ENCODE measurements at places on chromosomes 16 and 17.

GRCh38 chr17:76905036-76905435, 36.8 kb downstream of the MGAT5B start:
- no peak for DNase-seq

DNA sequence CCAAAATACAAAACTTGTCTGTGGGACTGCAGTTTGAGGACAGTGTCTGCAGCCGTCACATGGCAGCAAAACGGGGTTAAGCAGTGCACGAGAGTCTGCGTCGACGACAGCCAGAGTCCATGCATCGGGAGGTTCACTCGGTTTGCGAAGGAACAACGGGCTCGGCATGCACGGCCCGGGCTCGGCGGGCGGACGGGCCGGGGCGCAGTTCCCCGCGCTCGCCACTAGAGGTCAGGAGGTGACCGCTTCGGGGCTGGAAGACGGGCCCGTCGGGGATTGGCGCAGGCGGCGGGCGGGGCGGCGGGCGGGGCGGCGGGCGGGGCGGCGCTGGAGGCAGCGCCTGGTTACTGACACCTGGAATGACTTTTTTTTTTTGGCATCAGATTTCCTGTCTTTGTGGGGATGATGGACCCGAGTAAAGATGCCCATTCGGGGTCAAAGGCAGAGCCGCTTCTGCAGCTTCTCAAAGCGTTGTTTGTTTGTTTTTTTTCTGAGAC, 6.5 kb downstream of the SCGB1C2 start:
- DNase-seq = peak; percentile 71

- no peak for DNase-seq
These were observed 162.6 kb downstream of the MAP2K6 start for GRCh38 chr17:69577098-69577497.

GRCh38 chr17:74790161-74791058, 14.3 kb upstream of the NAT9 start:
- DNase-seq = no peak

DNA sequence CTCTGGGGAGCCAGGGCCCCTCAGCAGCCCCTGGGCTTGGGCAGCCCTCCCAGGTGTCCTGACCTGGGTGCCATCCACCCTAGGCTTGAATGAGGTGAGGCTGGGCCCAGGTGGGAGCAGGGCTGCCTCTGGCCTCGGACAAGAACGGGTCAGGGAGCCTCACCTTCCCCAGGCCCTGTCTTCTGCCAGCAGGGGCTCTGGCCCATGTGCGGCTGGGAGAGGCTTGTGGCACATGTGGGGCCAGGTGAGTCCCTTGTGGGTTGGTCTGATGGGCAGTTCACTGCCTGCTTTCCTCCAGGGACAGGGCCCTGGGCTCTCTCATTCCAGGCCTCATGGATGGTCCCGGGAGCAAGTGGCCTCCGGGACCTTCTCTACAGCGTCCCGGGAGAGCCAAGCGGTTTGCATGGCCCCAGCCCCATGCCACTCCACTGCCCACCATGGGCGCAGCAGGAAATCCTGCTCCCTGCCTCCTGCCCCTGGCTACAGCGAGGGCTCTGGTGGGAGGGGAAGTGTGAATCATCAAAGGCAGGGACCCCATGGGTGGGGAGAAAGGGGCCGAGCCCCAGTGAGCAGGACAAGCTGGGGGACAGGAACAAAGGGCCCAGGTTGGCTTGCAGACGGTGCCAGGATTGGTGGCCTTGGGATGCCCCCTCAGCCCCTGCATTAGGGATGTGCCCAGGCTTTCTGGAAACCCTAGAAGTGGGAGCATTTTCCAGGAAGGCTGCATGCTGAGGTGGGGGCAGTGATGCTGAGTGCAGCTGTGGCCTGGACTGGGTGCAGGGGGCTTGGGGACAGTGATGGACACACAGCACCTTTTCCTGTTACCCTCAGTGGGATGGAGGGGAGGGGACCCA, 12.2 kb downstream of the VASN start:
- DNase-seq = no peak

DNA sequence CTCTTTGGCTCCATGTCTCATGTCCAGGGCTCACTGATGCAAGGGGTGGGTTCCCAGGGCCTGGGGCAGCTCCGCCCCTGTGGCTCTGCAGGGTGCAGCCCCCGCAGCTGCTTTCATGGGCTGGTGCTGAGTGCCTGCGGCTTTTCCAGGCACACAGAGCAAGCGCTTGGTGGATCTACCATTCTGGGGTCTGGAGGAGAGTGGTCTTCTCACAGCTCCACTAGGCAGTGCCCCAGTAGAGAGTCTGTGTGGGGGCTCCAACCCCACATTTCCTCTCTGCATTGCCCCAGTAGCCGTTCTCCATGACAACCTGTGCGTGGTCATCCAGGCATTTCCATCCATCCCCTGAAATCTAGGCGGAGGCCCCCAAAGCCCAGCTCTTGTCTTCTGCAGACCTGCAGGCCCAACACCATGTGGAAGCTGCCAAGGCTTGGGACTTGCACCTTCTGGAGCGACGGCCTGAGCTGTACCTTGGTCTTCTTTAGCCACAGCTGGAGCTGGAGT, 5.2 kb downstream of the IL32 start:
- DNase-seq = no peak

DNA sequence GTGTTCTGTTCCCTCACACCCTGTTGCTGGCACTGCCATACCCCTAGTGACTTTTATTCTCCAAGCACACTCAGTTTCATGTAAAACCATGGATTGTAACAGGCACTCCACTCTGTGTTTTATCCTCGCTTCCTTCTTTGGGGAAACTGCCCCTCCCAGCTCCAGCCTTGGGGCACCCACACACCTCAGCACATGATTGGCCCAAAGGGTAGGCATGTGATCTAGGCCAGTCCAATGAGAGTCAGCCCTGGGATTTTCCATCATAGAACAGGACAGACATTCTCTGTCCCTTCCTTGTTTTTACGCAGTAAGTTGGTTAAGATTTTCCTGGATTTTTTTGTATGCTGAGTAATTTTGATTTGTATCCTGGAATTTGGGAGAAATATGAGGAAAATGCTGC, 115.4 kb downstream of the C16orf95 start:
- DNase-seq = no peak

DNA sequence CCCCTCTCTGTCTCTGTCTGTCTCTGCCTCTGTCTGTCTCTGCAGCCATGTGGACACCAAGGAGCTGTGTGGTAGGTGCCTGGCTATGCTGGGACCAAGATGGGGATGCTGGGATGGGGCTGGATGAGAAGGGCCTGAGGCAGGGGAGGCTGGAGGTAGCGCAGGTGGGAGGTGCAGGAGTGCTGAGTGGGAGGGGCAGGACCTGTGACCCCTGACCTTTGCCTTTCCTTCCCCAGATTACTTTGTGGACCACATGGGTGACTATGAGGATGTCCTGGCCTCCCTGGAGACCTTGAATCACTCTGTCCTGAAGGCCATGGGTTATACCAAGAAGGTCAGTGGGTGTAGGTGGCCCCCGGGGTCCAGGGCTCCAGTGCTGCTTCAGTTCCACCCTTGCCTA, 12.8 kb downstream of the NECAB2 start:
- DNase-seq = no peak

GRCh38 chr17:73434154-73434553, 122.4 kb upstream of the CDC42EP4 start:
- DNase-seq = no peak

DNA sequence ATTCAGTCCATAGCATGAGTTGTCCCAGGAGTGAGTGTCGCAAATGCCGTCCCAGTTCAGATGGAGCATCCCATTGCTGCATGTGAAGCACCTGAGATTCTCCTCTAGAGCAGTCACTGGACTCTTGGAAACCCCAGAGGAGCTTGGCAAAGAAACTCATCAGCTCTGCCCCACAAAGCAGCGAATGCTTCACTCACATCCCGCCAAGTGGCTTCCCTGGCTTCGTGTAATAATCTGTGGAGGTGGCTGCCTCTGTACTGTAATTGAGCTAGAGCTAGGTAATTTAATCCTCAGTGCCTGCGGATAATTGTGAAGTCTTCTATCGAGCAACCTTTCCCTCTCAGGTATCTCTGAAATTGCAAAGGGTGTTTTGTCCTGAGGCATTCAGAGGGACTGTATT, 107.1 kb downstream of the SNX29 start:
- DNase-seq = no peak

GRCh38 chr16:17147942-17148341, 322.8 kb downstream of the XYLT1 start:
- no peak for DNase-seq

DNA sequence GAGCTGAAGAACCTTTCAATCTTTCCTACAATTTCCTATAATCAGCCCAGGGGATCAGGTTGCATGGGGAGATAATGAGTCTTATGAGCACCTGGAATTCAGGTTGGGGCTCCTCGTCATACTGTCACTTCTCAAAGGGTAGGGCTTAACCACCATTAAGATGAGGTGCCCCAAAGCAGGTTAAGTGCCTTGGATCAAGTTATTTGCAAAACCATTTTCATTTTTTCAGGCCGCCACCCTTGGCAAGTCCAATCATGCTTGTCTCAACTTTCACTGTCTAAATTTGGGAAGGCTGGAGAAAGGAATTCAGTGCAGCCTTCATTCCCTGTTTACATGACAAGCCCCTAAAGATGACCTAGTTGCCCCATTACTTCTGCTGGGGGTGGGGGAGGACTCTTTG, 44.9 kb upstream of the TANGO6 start:
- no peak for DNase-seq

GRCh38 chr17:34206569-34206968, 48.5 kb upstream of the CCL2 start:
- DNase-seq = no peak

DNA sequence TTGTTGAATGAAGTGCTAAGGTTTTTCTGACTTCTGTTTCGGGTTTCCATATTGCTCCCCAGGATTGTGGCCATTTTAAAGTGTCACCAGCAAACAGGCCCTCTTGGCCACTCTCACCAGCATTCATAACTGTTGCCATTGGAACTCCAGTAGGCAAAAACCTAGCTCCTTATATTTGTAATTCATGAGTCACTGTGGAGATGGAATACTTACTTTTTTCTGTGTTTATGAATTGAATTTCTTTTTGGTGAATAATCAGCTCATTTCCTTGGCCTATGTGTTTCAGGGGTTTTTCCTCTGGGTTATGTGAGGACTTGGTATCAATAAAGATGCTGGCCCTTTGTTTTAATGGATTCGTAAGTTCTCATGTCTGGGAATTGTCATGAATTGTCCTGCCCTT, 255.1 kb downstream of the SNX29 start:
- DNase-seq = no peak

DNA sequence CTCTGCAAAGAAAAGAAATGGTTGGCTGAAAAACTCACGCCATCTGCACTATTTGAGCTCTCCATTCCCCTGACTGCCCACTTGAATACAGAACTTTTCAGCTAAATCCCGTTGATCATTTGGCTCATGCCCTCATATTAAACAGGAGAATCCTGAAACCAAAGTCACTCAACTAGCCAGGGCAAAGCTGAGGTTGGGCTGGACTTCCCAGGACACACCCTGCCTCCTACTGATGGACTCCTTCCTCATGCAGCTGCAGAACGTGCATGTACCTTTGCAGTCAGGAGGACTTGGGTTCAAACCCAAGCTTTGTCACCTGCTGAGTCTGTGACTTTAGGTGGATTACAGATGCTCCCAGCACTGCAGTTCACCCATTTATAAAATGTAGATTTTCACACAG, 7.7 kb downstream of the ASIC2 start:
- no peak for DNase-seq

- no peak for DNase-seq
These were observed 35.1 kb upstream of the CREBBP start for GRCh38 chr16:3915426-3916260.

DNA sequence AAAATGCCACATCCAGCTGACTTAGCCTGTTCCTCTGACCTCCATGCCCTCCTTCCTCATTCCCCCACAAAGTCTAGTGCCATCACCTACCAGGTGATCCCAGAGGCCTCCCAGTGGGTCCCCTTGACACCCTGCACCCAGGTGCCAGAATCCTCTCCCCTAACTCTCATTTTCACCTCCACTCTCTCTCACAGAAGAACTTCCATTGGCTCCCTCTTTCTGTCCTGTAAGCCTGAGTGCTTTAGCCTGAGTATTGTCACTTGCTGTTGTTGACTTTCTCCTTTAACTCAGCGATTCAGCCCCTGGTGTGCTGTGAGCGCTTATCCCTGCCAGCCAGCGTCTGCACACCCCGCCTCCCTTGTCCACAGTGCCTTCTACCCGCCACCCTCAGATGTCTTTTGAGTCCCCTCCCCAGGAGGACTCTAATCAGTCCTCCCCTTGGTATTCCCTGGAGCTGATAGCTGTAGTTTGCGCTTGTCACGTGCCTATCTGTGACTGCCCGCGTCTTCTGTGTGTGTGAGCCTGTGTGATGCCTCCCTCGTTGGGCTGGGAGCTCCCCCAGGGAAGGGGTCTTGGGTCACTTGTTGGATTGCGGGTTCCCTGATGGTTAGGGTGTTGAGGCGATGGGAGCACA, 31.9 kb downstream of the ARHGAP23 start:
- DNase-seq = no peak

GRCh38 chr17:50715471-50715870, 3.9 kb upstream of the LUC7L3 start:
- no peak for DNase-seq

DNA sequence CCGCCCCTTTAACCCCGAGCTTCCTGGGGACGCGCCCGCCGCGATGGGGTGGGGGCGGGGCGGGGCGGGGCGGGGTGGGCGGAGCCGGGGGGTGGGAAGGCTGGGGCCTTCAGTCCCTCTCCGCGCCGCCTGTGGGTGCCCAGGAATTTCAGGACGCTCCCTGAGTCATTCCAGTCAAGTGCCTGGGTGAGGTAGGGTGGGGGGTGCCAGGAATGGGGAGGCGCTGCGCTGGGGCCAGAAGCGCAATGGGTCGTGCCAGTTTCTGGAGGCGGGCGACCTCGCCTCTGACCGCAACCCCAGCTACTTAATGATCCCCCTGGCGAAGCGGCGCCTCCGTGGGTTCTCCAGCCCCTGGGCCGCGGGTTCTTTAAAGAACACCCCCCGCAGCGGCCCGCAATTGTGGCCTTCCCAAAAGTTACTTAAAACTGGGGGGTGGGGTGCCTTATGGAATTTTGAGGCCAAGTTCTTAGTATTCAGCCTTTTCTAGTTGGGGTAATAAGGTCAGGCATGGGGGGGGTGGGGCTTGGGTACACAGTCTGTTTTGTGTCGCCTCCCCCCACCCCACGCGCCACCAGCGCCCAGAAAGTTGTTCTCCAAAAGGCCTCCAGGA, 826 bp upstream of the GSE1 start:
- DNase-seq = no peak

- no peak for DNase-seq
These were observed 61.0 kb upstream of the LGALS9 start for GRCh38 chr17:27569884-27570577.

- DNase-seq = no peak
These were observed 270.1 kb downstream of the PHKB start for GRCh38 chr16:47731252-47731651.

- no peak for DNase-seq
These were observed 9.3 kb downstream of the ADORA2B start for GRCh38 chr17:15954222-15954621.
